ENCODE measurements at places on chromosomes 13 and 19. TPM values are rescaled to one million over a fixed set of nuclear protein-coding genes. Genes with fewer than 3 reads are reported as not detected.

DNA sequence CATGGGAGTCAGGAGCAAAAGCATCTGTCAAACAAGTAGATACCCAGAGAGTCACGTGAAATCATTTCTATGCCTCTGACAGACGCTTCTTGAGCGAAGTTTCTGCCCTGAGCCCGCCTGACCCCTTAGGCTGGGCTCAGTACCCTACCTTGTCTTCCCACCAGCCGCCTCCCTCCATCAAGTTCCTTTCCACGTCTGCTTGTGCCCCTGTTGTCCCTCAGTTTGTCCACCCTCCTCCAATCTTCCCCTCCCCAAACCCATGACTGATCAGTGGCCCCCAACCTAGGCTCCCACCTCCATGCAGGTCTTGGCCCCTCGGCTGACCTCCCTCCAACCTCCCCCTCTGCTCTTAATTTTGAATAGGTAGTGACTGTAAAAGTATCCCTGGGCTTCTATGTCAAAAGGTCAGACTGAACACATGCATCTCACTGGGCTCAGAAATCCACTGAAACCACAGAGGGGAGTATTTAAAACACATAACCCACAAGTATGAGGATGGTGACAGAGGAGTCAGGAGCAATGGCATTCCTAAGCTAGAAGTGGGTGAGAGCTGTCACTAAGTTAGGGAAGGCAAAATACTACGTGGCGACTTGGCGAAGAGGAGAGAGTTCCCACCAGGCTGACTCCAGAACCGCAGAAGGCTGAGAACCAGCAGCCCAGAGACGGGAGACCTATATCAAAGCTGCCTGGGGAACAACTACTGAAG is 1.7 kb upstream of the ZNF446 start:
- no peak for DNase-seq
- H3K36me3 ChIP-seq = peaks cover 21% of the 10 kb centered on the region
- H3K4me1 ChIP-seq = peaks cover 22% of the 10 kb centered on the region
- H3K27ac ChIP-seq = peak overlapping the region; percentile 92
- no peak overlapping the region for H3K4me3 ChIP-seq

GRCh38 chr13:64206430-64207225 is 2791.0 kb upstream of the PCDH20 start:
- H3K4me1 ChIP-seq = no peaks in the 10 kb centered on the region
- no peak for DNase-seq
- H3K36me3 ChIP-seq = no peaks in the 10 kb centered on the region
- no peak overlapping the region for H3K27ac ChIP-seq
- H3K27me3 ChIP-seq = no peaks in the 10 kb centered on the region
- no peak overlapping the region for H3K4me3 ChIP-seq

- no peak for DNase-seq
- no peaks in the 10 kb centered on the region for H3K4me1 ChIP-seq
- no peaks in the 10 kb centered on the region for H3K27me3 ChIP-seq
- H3K27ac ChIP-seq = no peak overlapping the region
Measured at GRCh38 chr19:9032136-9032631, 22.0 kb upstream of the MUC16 start.

DNA sequence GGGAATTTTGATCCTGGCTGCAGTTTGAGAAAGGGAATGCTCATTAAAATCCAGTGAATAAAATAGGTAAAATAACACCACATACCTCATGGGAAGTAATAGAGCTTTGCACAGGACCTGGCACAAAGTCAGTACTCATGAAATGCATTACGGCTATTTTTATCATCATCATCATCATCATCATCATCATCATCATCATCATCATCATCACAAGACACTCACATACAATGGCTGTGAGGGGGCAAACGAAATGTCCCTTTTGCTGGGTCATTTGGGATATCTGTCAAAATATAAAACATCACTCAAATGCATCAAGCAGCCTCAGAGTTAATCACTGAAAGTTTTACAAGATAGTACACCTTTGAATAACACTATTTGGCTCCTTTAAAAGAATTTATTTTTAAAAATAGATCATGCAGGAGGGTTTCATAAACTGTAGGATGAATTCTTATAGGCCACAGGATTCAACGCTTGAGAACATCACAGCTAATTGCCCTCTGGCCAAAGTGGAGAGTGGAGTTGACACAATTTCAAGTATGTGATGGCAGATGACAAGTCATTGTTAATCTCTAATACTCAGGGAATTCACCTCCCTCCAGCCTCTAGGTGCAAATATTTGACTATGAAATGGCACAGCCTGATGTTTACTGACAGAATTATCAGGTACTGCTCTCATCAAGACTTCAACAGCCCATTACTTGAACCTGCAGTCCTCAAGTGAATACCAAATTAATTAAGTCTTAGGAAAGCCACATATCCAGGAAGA is 14.2 kb upstream of the ZNF599 start:
- DNase-seq = no peak
- no peak overlapping the region for H3K27ac ChIP-seq
- H3K4me3 ChIP-seq = no peak overlapping the region
- H3K4me1 ChIP-seq = no peaks in the 10 kb centered on the region

DNA sequence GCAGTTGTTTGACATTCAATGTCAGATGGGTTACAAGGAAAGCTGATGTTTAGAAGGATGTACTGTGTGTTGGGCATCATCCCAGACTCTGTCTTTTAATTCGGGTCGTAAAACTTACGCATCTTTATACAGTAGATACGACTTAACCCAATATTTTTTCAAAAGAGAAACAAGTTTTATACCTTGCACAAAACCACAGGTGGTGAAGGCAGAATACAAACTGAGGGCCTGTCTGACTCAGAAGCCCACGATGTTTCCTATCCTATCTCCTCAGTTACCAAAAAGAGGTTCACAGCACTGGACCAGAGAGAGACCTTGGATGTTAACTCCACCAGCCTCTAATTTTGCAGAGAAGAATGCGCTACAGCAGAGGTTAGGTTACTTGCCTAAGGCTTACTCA is 477.0 kb downstream of the FOXO1 start:
- H3K27me3 ChIP-seq = no peaks in the 10 kb centered on the region
- H3K4me3 ChIP-seq = no peak overlapping the region
- H3K4me1 ChIP-seq = peaks cover 58% of the 10 kb centered on the region
- H3K27ac ChIP-seq = peak overlapping the region; percentile 73

Gene PINLYP
- total RNA-seq = 21.0 TPM

DNA sequence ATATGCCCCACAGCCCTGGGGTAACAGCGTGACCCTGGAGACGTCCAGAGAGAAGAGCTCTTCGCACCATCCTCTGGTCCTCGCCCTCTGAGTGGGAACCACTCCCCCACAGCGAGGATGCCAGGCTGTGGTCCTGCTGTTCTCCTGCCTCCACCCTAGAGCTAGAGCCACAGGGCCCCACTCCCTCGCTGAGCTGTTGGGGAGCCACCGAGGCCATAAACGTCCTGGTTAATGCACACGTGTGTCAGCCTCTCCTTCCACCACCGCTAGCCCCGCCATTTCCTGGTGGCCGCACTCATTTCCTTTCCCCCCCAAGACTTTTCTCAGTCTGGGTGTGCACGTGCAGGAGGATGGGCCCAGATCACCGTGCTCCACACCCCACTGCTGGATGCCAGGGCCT is 11.5 kb downstream of the CEACAM16 start:
- H3K27ac ChIP-seq = no peak overlapping the region
- no peaks in the 10 kb centered on the region for H3K4me1 ChIP-seq
- no peaks in the 10 kb centered on the region for H3K27me3 ChIP-seq

- no peak for DNase-seq
- H3K4me3 ChIP-seq = peak within 1 kb of the TSS; percentile 25
- peaks cover 19% of the 10 kb centered on the region for H3K4me1 ChIP-seq
Measured at GRCh38 chr13:37598597-37598996, at the start of gene POSTN. TSS of gene POSTN (minus strand) at chr13:37598768. CDS start at chr13:37598726, 42 bp downstream.

- no peaks in the 10 kb centered on the region for H3K36me3 ChIP-seq
- no peaks in the 10 kb centered on the region for H3K27me3 ChIP-seq
- peaks cover 5% of the 10 kb centered on the region for H3K4me1 ChIP-seq
- DNase-seq = no peak
Measured at GRCh38 chr19:4993683-4994082, 24.8 kb downstream of the KDM4B start.

Gene CCNA1
- total RNA-seq = 0.33 TPM

DNA sequence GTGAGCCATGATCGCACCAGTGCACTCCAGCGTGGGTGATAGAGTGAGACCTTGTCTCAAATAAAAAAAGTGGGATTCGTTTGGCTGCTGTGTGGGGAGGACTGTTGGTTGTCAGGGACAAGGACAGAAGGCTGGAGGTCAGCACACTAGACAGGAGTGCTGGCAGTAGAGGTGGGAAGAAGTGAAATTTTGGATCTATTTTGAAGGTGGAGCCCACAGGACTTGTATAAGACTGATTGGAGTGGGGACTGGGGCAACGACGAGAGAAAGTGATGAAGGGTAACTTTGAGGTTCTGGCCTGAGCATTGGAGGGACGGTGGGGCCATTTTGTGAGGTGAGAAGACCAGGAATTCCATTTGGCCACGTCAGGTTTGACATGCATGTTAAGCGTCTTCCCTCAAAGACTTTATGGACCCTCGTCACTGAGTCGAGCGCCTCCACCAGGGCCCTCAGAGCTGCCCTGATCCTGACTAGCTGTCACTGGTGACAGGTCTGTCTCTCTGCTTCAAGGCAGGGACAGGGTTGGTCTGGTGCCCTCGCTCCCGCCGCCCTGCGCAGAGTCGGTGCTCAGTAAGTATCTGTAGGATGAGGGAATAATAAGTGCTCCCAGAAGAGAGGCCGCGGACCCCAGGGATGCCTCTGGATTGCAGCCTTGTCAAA is 673 bp downstream of the CTU1 start:
- no peaks in the 10 kb centered on the region for H3K27me3 ChIP-seq
- peak overlapping the region; percentile 55 for H3K4me3 ChIP-seq
- peaks cover 13% of the 10 kb centered on the region for H3K4me1 ChIP-seq
- H3K27ac ChIP-seq = peak overlapping the region; percentile 66

Gene CGB5
- total RNA-seq = not detected

GRCh38 chr19:2528675-2529101 is 52.8 kb downstream of the GADD45B start:
- H3K27me3 ChIP-seq = no peaks in the 10 kb centered on the region
- no peak overlapping the region for H3K4me3 ChIP-seq
- no peaks in the 10 kb centered on the region for H3K36me3 ChIP-seq
- no peak for DNase-seq
- H3K4me1 ChIP-seq = no peaks in the 10 kb centered on the region
- no peak overlapping the region for H3K27ac ChIP-seq

GRCh38 chr19:49803529-49803856 is 9.6 kb downstream of the FUZ start:
- H3K27me3 ChIP-seq = no peaks in the 10 kb centered on the region
- no peak overlapping the region for H3K27ac ChIP-seq
- peaks cover 19% of the 10 kb centered on the region for H3K36me3 ChIP-seq
- H3K4me3 ChIP-seq = no peak overlapping the region
- H3K4me1 ChIP-seq = peaks cover 23% of the 10 kb centered on the region

Gene CASP14
- total RNA-seq = not detected

DNA sequence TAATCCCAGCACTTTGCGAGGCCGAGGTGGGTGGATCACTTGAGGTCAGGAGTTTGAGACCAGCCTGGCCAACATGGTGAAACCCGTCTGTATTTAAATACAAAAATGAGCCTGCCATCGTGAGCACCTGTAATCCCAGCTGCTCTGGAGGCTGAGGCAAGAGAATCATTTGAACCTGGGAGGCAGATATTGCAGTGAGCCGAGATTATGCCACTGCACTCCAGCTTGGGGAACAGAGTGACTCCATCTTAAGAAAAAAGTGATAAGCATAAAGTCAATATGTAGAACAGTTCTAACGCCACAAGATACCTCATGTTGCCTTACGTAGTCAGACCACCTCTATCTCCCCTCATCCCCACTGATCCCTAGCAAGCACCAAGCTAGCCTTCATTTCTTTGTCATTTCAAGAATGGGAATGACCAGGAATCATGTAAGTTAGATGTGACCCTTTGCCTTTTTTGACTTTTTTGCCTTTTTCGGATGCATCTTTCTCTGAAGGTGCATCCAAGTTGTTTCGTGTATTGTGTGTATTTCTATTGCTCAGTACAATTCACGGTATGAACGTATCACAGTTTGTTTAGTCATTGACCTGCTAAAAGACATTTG is 6.4 kb downstream of the RPL21 start:
- peaks cover 45% of the 10 kb centered on the region for H3K36me3 ChIP-seq
- no peak for DNase-seq
- H3K4me3 ChIP-seq = no peak overlapping the region
- peaks cover 32% of the 10 kb centered on the region for H3K4me1 ChIP-seq
- no peak overlapping the region for H3K27ac ChIP-seq

GRCh38 chr19:41796362-41796761 is at the start of gene CEACAM3:
TSS of gene CEACAM3 (plus strand) at chr19:41796587. CDS start at chr19:41796678, 91 bp downstream.
- no peak within 1 kb of the TSS for H3K4me3 ChIP-seq
- no peaks in the 10 kb centered on the region for H3K4me1 ChIP-seq
- peaks cover 4% of the 10 kb centered on the region for H3K27me3 ChIP-seq
- no peak for DNase-seq

- no peaks in the 10 kb centered on the region for H3K27me3 ChIP-seq
- peaks cover 29% of the 10 kb centered on the region for H3K4me1 ChIP-seq
- H3K36me3 ChIP-seq = no peaks in the 10 kb centered on the region
Measured at GRCh38 chr19:43618921-43619261, 538 bp downstream of the ZNF428 start.

Gene ANGPTL8
- total RNA-seq = not detected

DNA sequence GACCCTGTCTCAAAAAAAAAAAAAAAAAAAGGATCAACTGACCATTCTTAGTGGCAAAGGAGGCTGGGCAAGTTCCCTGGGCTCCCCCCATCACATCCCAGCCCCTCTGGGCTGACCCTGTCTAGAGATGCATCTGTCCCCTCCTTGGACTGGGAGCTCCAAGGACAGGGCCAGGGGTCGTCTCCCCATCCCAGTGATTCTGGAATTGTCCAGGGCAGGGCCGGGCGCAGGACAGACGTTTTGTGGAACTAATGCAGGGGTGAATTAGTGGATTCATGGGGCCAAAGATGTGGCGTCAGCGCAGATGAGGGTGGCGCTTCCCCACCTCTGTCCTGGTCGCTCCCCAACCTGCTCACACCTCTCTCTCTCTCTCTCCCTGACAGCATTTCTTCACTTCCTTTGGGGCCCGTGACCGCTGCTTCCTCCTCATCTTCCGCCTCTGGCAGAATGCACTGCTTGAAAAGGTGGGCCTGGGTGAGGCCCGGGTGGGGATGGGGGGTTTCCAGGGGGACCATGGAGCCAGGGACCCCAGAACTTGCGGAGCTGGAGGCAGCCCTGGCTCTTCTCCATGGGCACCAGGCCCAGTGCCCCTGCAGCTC is 11.1 kb downstream of the GRAMD1A start:
- no peak overlapping the region for H3K4me3 ChIP-seq
- DNase-seq = peak; percentile 65
- H3K36me3 ChIP-seq = peaks cover 62% of the 10 kb centered on the region

Gene PSG6
- not detected for total RNA-seq

- no peaks in the 10 kb centered on the region for H3K27me3 ChIP-seq
- H3K4me1 ChIP-seq = peaks cover 43% of the 10 kb centered on the region
- peaks cover 7% of the 10 kb centered on the region for H3K36me3 ChIP-seq
- H3K27ac ChIP-seq = peak overlapping the region; percentile 86
- H3K4me3 ChIP-seq = no peak overlapping the region
- no peak for DNase-seq
Measured at GRCh38 chr19:7265963-7266362, 28.3 kb downstream of the INSR start.

Gene NKPD1
- 0.83 TPM for total RNA-seq

- H3K27ac ChIP-seq = no peak overlapping the region
- DNase-seq = no peak
- H3K27me3 ChIP-seq = peaks cover 18% of the 10 kb centered on the region
- H3K4me3 ChIP-seq = no peak overlapping the region
- H3K4me1 ChIP-seq = no peaks in the 10 kb centered on the region
Measured at GRCh38 chr19:993361-993830, 6.8 kb upstream of the GRIN3B start.

Gene SWSAP1
- total RNA-seq = 1.8 TPM

Data from sigmoid colon (tissue), 7 donors.